Adipocyte (in vitro differentiated cells): ENCODE measurements at places on chromosomes 6 and 20.

GRCh38 chr6:42572523-42572922 is 8.7 kb downstream of the UBR2 start:
- no peak for DNase-seq

DNA sequence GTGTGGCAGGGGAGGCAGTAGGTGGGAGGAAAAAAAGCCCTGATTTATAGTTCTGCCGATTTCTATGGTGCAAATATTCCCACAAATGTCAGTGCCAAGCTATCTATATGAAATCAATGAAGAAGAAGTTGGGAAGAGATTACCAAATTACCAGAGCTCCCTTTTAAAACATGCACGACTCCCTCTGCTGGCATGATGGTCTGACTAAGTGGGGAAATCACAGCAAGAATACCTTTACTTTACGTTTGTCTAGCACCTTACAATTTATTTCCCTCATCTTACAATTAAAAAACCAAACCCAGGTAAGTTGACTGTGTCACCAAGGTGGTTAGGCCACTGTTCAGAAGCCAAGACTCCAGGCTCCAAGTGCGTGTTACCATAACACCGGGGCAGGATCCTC is 55.6 kb downstream of the AGPAT4 start:
- DNase-seq: no peak

GRCh38 chr6:52365866-52366540 is 4.1 kb downstream of the PAQR8 start:
- DNase-seq: peak; percentile 32

DNA sequence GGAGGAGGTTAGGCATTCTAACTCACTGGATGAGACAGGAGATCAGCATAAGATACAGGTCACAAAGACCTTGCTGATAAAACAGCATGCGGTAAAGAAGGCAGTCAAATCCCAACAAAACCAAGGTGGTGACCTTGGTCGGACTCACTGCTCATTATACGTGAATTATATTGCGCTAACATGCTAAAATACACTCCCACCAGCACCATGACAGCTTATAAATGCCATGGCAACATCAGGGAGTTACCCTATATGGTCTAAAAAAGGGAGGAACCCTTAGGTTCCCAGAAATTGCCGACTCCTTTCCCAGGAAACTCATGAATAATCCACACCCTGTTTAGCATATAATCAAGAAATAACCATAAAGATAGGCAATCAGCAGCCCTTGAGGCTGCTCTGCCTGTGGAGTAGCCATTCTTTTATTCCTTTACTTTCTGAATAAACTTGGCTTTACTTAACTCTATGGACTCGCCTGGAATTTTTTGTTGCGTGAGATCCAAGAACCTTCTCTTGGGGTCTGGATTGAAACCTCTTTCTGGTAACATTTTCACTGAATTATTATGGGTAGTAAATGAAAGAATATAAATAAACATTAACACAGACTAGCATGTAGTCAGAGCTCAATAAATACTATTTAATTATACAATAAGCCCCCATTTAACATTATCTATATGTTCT is 3.0 kb upstream of the LAMA4 start:
- no peak for DNase-seq

DNA sequence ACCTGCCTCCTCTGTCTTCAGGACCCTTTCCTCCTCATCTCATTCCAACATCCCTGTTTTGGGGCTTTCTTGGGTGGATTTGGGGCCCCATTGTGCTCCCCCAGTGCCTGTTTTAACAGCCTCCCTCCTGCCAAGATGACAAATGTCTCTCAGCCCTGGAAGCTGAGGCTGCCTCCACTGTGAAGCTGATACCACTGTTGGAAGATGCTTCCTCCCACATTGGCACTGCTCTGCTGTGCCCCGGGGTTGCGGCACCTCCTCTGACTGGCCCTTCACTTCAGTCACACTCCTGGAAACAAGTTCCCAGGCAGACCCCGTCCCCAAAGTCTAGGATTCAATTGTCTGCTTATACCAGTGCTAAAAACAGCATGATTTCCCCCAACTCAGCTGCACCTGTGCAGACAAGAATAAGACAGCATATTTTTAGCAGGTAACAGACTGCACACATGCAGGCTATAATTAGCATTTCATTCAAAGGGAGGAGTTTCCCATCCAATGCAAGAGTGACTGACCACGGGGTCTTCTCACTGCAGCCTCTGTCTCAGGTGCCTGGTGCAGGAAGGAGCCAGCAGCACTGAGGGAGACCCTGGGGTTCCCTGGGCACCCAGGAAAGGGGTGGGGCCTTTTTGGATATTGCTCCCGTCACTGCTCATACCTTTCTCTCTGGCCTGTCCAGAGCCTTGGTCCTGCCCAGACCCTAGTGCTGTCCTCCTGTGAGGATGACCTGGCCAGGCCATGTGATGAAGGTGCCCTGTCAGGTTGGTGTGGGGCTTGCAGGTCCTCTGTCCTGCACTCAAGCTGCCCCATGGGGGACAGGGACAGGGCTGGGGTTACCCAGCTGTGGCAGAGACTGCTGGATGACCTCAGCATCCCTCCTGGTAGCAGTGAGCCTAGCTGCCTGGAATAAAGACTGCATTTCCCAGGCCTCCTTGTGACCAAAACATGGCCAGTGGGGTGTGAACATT is 31.5 kb upstream of the SULF2 start:
- DNase-seq: no peak

- no peak for DNase-seq
These were observed 4.3 kb downstream of the PREX1 start for GRCh38 chr20:48823476-48823875.

DNA sequence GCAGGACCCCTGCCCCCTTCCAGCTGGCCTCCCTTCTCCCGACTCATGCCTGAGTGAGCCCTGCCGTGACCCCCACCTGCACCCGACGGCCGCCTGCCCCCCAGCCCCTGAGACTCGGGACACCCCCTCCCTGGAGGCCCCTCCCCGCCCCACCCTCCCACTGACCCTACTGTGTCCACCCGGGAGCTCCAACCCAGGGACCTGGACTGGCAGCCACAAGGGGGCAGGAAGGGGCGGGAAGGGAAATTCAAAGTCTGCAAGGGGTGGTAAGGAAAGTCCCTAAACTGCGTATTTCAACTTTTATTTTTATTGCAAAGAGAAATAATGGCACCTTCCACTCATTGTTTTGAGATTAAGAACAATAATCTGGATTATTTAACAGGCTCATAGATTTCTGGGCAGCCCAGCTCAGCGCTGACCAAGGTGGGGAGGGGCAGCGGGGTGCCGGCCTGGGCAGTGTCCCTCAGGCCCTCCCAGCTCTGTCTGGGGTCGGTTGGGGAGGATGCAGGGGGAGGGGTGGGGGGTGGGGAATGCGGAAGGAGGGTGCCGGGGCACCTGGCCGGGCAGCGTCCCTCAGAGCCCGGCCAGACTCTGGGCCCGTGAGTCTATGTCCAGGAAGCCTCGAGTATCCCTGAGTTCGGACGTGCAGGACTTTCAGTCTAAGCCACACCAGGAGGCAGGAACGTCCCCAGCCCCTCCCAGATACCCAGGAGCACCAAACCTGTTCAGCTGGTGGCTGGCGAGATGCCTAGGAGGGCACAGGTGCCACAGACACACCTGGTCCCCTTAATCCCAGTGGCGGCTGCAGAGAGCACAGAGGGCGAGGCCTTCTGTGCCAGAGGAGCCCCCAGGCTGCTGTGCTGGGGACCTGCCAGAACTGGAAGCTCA is 1.3 kb upstream of the PTK6 start:
- DNase-seq: peak; percentile 49

DNA sequence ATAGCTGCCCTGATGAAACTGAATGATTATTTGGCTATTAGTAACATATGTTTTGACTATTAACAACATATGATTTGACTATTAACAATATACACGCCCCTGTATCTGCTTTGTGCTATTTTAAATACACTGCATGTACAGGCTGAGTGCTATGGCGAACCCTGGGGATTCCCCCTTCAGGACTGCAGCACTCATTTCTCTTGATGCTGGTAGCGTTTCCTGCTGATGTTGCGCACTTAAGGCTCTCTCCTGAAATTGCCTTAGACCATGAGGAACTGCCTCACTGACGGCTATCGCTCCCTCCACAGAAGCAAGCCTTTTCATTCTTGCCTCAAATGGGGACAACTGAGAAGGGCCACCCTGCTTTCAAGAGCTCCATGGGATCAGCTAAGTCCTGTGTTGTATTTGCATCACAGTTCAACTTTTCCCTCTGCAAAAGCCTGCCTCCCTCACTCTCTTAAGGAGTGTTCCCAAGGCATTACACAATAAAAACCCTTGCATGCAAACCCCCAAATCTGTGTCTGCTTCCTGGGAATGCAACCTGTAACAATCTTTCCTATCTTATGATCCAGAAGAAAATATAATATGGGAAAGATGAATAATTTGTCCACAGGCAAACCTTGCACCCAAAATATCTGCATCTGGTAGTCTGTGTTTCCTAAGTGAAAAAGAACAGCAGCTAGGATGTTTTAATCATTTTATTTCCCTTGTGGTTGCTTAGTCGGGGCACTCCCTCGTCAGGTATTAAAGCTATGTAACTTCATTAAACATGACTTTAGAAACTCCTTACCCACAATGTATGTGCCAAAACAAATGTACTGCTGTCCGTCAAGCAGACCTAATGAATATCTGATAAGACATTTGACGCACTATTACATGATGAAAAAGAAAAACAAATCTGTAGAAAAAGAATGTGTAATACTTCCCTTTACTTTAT is 456.4 kb downstream of the COL12A1 start:
- DNase-seq: peak; percentile 93

DNA sequence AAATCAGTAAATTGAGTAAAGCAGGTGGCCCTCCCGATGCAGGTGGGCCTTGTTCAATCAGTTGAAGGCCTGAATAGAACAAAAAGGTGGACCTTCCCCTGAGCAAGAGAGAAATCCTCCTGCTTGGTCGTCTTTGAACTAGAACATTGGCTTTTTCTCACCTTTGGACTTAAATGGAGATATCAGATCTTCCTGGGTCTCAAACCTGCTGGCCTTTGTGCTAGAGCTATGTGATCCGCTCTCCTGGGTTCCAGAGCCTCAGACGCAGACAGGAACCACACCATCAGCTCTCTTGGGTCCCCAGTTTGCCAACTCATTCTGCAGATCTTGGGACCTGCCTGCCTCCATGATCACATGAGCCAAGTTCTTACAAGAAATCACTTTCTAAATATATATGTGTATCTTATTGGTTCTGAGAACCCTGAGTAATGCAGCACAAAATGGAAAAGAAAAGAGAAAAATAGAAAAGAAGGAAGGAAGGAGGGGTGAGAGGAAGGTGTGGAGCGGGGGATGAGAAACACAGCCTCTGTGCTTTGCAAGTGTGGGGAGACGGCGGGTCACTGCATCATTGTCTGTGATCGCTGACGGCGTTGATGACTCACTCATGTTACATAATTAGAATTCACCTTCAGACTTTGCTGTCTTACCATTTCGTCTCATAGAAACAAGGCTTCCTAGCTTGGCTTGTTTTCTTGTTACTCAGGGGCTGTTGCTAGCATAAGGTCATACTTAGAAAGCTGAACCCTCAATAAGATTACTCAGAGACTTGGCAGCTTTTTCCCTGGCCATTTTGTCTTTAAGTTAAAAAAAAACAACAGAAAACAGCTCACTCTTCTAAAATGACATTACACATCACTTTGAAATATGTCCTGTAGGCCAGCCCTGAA is 85.7 kb upstream of the NEDD9 start:
- DNase-seq: peak; percentile 88

DNA sequence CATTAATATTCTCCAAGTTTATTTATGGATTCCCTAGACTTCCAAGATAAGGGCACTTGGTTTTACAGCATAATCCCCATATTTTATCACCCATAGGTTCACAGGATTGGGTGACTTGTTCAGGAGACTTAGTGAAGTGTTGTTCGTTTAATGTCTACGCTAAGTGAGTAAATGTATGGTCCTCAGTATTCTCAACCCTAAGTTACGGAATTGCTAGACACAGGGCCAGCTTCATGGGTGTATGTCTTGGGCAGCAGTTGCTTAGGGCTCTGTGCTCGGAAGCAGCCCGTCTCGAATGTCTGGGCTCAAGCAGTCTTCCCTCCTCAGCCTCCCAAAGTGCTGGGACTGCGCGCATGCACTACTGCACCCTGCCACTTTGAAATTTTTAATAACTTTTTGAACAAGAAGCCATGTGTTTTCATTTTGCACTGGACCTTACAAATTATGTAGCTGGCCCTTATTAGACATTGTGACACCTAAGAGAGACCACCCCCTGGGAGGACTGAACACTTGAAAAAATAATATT is 91.5 kb upstream of the ZNF217 start:
- no peak for DNase-seq

- DNase-seq: no peak
These were observed 137.7 kb upstream of the ARMC2 start for GRCh38 chr6:108710551-108710950.

DNA sequence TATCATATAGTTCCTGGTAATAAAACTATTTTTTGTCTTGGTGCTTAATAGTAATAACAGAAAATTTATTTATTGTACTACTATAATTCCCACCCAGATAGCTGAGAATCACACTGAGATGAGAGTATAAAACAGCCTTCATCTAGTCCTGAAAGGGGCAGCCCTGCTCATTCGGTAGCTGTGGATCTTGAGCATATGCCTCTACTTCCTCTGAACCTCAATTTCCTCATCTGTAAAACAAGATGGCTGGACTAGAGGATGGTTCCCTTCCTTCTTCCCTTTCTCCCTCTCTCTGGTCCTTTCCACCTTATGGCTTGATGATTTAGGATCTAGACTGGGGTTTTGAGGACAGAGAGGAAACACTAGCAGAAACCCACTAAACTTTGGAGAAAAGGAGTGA is 15.0 kb downstream of the FKBP5 start:
- no peak for DNase-seq

DNA sequence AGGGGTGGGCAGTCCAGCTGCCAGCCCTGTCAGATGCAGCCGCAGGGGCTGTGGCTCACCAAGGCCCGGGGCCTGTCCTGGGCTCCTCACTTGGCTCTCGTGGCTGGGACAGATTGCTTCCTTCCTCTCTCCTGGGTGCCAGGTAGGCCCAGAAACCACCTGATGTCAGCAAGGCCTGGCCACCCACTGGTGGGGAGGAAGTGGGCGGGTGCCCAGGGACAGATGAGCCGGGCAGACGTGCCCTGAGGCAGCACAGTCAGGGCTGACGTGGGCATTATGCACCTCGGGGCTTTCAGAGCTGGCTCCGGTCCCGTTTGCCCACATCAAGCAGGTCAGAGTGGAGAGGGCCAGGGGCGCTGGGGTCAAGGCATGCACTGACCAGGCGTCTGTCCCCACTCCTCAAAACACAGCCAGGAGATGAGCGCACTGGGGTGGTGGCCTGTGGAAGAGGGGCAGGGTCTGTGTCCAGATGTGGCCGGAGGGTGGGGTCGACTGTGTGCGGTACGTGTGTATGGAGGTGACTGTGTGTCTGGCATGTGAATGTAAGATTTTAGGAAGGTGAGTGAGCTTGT is 133.2 kb upstream of the PTPN1 start:
- DNase-seq: no peak
